ENCODE measurements at places on chromosomes 5 and 9.
A peak's percentile ranks its signal among the peaks of the same experiment; 100 is the strongest.

- DNase-seq, result no peak
These were observed 42.1 kb upstream of the MAST4 start for GRCh38 chr5:66553916-66554575.

DNA sequence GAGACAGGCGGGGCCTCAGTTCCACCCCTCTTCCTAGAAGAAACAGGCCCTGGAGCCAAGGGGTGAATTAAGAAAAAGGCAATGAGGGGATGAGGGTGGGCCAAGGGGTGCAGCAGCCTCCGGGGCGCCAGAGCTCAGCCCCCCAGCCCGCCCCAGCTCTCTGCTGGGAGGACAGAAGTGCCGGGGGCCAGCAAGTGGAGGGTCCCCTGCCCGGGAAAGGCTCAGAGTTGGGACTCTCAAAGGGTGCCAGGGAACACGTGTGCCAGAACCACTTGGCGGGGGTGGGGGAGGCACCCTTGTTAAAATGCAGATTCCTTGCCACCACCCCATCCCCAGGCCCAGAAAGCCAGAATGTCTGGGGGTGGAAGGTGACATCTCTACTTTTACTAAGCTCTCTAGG lies 67.6 kb upstream of the BARHL1 start:
- no peak for DNase-seq

- peak; percentile 63 for DNase-seq
These were observed 858 bp downstream of the NCS1 start for GRCh38 chr9:130172858-130173665.

DNA sequence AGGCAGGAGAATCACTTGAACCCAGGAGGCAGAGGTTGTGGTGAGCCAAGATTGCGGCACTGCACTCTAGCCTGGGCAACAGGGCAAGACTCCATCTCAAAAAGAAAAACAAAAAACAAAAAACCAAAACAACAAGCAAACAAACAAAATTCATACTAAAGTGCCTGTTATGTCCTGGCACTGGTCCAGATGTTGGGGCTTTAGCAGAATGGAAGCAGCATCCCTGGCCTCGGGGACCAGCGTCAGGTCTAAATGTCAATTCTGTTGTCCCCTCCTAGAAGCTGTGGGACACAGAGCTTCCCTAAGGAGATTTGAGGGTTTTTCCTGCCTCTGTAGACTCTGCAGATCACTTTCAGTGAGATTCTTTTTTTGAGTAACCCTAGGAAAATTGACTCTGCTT lies 26.2 kb downstream of the PPARGC1B start:
- DNase-seq, result no peak

DNA sequence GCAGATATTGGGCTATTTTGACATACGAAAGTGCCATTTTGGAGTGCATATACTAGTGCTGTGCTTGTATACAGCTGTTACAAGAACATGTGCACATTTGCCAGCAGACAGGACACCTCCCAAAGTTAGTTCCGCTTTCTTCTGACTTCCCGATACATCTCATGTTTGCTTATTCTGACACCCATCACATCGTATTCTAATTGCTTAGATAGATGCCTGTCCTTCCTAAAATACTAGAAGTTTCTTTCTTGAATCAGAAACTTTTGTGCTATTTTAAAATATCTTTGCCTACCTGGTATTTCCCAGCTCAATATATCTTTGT lies 177.8 kb downstream of the TTLL11 start:
- no peak for DNase-seq

- DNase-seq, result no peak
These were observed 2.3 kb downstream of the HAND1 start for GRCh38 chr5:154475591-154476353.

GRCh38 chr5:137600721-137601360 lies 101.7 kb upstream of the SPOCK1 start:
- DNase-seq, result no peak

DNA sequence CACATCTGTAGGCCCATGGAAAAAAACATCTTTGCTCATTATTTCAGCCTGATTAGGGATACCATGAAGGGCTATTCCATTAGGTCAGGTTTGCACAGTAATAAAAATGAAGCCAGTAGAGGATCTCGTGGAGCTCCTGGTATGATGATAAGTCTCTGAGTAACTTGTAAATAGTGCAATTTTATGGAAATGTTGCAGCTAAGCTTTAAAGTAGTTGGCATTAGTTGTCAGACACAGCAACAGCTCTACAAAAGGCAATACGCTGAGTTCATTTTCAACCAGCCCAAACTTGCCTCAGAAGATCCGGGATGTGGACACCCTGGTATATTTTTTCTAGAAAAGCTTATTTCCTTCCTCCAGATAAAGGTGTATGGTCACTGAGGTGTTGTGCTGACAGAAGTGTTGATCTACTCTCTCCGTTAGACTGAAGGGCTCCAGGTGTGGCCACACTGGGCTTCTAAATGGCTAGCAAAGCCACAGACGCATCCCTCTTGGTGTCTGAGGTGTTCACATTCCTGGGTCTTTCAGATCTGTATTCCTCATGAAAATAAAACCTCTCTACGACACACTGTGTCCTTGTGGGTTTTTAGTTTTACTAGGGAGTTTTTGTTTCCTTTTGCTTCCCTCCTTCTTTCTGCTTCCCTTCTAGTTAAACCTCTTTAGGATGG lies 141.6 kb downstream of the GHR start:
- no peak for DNase-seq

DNA sequence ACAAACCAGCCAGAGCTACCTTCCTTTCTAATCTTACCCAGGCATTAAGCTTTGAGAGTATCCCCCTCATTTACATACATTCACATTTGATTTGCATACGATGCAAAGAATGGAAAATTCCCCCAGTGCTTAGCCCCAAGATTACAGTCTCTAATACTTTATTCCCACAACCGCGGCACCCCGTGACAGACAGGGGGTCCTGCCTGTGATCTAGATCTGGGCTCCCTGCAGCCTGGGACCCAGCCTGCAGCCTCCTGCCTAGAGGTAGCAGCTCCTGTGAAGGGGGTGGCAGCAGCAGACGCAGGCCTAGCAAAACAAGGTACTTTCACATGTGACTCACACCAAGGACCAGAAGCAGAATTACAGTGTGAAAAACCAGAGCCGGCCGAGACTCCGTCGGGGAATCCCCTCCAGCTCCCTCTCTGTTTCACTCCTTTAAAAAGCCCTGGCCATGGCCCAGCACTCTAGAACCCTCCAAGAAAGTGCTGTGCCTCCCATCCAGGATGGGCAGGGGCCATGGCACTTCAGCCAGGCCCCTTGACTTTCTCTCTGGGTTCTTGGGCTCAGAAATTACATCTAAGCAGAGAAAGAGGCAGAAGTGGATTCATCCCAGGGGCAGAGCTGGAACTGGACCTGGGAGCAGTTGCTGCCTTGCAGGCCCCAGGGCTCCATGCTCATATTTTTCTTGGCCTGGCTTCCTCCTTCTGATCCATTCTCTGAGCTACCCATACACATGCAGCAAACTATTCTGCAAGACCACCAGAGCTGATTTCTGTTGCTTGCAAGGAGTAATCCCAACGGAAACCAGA lies 14.0 kb upstream of the TCF7 start:
- no peak for DNase-seq

DNA sequence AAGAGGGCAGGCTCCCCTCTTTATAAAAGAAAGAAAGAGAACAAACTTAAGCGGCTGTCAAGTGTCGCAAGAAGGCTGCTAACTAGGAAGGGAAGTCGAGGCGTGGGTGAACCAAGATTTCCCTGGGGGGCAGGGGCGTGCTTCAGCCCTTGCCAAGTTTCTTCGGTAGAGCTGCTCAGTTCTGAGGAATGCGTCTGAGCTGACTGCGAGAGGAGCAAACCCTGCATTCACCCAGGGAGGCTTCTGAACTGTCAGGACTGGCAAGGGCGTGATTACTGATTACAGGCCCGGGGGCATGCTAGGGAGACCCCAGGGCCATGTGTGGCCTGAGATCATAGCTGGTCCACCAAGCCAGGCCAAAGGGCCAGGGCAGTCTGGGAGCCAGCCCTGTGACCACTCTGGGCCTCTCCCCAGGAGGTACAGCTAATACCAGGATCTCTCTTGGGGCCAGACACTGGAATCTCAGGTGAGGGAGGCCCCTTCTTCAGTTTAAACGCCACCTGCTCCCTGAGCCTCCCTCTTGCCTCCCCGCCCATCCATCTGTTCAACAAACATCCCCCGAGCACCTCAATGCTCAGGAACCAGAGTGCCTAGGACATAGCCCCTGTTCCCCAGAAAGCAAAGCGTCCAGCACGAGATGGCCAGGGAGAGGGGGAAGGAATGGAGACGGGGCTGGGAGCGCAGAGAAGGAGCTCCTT lies 30.9 kb downstream of the SARDH start:
- DNase-seq, result peak; percentile 84

GRCh38 chr5:9160747-9161146 lies 385.1 kb downstream of the SEMA5A start:
- no peak for DNase-seq

GRCh38 chr9:1879501-1879900 lies 135.6 kb upstream of the SMARCA2 start:
- no peak for DNase-seq

DNA sequence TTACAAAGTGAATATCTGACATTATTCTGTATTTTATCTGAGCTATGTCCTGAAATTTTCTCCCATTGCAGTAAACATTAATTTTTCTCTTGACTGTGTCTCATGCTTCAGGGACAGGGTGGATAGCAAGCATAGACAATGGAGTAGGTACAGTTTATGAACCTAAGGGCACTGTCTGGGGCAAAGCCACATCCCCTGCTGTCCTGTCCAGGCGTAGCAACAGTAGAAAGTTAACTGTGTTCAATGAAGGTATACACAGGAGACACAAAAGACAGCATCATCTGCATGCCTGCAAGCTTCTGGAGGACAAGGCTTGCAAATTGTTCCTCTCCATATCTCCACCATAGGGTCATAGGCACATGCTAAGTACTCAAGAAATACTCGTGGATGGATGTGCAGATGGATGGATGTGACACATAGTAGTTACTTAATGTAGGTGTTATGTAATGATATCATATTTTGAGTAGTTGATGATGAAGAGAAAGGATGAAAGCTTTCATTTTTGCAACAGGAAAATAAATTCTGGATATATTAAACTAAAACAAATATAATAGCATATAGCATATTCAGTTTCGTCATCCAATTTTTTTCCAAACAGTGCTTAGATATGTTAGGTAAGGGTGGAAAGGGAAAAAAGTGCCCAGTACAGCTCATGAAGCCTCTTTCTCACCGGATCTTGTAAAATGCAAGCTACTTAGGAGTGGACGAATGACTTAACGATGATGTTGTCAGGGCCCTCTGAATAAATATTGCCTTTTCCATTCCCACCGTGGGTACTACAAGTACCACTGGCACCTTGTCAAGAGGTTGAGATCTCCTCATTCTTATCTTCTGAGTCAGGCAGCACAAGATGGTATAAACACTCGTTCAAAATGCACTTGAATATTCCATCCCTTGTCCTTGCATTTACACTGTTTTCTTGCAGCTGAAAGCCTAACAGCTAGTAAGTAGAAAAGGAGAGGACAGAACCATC lies 19.9 kb upstream of the ZSWIM6 start:
- DNase-seq, result no peak

DNA sequence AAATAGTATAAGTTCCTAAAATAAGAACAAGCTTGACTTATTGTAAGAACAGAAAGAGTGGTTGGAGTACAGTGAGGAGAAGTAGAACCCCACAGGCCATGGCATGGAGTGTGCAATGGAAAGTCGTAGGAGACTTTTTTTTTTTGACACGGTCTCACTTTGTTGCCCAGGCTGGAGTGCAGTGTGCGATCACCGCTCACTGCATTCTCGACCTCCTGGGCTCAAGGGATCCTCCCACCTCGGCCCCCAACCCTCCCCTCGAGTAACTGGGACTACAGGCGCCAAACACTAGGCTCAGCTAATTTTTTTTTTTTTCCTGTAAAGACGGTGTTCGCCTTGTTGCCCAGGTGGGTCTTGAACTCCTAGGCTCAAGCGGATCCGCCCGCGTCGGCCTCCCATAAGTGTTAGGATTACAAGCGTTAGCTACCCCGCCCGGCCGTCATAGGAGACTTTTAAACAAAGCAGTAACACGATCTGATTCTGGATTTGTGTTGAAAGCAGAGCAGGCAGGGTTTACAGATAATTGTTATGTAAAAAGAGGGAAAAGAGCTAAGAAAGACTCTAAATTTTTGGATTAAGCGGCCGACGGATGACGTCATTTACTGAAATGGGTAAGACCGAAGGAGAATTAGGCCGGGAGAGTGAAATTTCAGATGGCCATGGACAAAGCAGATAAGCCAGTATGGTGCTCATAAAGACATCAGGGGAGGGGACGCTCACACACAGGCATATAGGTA lies 752 bp downstream of the TSTD2 start:
- DNase-seq, result no peak

GRCh38 chr9:135146766-135147473 lies 59.5 kb downstream of the OLFM1 start:
- no peak for DNase-seq

GRCh38 chr9:109411069-109411761 lies 86.9 kb downstream of the PTPN3 start:
- DNase-seq, result no peak

DNA sequence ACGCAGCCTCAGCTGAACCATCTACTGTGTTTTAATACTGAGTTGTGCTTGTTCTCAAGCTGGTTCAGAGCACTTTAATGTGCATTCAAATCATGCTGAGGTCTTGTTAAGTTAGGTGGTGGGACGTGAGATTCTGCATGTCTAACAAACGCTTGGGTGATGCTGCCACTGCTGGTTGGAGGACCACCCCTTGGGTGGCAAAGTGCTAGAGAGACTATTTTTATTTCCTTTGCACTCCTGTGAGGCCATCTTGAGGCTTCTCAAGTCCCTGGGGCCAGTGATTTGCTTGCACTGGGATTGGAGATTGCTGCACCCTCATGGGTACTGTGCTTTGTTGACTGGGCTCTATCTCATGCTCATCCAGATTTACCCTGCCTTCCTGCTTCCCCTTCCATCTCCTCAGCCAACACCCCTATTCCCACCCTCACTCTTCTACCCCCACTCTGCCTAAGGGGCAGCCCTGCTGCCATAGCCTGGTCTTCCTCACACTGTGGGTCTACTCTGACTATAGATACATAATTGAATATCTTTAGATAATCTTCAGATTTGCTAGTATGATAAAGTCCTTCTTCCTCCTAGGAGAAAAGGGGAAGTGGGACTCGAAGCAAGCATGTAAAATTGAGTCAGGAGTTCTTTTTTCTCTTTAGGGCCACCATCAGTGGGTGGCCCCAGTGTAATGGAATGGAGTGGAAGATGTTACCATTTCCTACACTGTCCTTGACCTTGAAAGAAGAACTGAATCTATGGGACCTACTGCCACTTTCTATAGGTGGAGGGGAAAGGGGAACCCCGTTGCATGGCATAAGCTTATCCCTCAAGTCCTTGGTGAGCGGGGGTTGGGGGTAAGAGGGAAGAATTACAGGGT lies 45.1 kb upstream of the SUB1 start:
- no peak for DNase-seq

GRCh38 chr5:157540707-157541446 lies 34.7 kb downstream of the ADAM19 start:
- peak; percentile 43 for DNase-seq

- peak; percentile 66 for DNase-seq
These were observed 30.7 kb downstream of the EXOC3 start for GRCh38 chr5:473551-474192.

DNA sequence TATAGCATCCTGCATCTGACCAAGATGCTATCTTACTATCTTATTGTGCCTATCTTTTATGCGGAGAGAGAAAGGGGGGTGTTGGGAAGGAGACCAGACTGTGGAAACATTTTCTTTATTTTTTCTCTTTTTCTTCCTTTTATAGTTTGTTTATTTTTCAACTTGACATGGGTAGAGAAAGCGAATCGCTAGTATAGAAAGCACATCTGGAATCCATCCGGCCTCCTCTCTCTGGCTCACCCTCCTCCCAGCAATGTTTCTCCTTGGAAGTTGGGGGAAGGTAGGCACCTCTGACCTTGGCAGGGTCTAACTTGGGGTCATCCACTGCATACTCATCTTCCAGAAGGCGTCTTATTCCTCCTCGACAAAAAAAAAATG lies 3.9 kb downstream of the S1PR3 start:
- DNase-seq, result no peak

- no peak for DNase-seq
These were observed 577.6 kb downstream of the CSNK1G3 start for GRCh38 chr5:124089578-124089977.
